ENCODE measurements at places on chromosomes 3 and 15.

GRCh38 chr3:60771766-60772165 lies 479.5 kb downstream of the FHIT start:
- DNase-seq: no peak

DNA sequence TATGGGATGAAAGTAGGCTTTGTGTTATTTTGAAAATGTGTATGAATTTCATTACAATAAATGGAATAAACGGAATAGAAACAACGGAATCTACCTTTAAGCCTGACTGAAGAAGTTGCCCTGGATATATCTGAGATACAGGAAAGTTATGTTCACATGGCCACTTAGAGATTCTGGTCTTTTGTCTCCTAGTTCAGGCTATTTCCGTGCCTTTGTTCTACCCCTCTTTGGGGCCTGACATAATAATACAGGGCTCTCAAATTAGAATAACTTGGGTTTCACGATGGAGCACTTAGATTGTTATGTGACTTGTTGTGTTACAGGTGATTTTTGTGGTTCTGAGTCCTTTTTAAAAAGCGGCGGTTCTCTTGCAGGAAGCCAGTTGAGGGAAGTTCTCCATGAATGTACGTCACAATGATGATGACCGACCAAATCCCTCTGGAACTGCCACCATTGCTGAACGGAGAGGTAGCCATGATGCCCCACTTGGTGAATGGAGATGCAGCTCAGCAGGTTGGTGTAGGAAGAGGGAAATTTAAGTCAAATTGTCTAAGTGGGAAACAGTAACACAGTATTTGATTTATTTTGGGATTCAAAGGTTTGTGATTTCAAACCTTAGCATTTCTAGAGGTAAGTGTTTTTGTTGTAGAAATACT lies 72.8 kb downstream of the FNDC3B start:
- no peak for DNase-seq

DNA sequence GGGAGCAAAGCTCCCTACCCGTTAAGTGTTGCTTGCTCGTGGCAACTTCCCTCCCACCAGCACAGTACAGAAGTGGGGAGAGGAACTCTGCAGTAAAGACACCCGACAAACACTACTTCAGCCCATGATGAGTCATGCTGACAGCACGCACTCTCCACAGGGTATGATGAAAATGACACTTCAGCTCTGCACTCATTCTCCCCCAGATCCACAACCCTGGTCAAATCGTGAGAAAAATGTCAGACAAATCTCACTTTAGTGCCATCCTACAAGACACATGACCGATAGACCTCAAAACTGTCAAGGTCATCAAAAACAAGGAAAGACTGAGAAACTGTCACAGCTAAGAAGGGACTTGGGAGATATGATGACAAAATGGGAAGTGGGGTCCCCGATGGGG lies 278.9 kb downstream of the OCA2 start:
- no peak for DNase-seq

DNA sequence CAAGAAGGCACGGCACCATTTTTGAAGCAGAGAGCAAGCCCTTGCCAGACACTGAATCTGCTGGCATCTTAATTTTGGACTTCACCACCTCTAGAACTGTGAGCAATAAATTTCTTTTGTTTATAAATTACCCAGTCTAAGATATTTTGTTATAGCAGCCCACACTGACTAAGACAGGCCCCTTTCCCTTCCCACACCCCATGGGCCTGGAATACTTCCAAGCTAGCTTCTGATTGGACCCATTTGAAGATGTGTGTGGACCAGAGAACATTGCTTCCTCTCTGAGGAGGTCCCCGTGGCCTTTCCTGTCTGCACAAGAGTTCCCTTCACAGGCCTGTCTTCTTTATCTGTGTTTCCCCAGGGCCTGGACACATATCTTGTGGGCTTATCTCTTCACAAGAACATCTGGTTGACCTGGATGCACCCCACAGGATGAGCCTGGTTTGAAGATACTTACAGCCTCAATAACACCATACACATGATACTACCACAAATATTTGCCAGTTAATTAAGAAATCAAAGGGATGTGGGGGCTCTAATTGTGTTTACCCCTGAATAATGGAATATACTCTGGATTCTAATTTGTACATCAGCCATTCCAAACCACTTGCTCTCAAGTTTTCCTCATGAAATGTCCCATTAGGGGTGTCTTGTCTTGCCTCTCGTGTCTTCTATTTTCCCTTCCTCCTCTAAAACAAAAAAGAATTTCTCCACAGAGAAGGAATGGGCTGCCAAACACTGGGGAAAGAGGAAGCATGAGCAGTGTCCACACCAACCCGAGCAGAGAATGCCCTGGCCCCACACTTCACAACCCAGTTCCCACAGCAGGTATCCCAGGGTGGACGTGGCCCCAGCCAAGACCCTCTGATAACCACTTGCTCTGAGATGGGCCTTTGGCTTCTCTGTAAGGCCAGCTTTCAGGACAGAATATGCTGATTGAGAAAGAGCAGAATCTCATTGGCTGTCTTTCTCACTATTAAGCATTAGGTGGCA lies 42.5 kb downstream of the GLB1 start:
- DNase-seq: no peak

DNA sequence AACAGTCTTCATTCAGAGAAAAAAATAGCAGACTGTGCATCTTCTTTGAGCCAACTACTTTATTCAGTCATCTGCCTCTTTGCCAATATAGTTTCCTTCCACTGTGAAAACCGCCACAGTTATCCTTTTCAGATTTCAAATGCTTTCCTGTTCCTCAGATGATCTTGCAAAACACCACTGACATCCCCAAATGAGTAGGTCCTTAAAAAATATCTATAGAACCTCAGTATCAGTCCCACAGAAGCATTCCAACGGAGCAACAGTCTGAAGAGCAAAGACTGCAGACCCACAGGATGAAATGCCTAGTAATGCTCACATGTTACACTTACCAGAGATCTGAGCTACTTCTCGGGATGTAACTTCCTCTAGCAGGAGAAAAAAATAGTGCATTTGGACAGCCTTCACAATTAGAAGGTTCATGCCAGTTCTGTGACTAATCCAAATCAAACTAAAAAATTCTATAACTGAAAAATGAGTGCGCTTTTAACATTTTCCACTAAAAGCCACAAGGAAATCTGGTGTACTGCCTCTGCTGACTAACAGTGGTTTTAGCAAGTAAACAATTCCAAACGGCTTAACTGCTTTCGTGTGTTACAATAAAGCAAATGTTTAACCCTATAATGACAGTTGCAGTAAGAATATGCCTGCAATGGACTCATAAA lies at the start of gene ANKRD28:
ANKRD28 (minus strand) TSS at position 338 of the 662 bp plus-strand sequence. CDS start 1,458 bp downstream, outside the sequence.
- DNase-seq: peak; percentile 89

DNA sequence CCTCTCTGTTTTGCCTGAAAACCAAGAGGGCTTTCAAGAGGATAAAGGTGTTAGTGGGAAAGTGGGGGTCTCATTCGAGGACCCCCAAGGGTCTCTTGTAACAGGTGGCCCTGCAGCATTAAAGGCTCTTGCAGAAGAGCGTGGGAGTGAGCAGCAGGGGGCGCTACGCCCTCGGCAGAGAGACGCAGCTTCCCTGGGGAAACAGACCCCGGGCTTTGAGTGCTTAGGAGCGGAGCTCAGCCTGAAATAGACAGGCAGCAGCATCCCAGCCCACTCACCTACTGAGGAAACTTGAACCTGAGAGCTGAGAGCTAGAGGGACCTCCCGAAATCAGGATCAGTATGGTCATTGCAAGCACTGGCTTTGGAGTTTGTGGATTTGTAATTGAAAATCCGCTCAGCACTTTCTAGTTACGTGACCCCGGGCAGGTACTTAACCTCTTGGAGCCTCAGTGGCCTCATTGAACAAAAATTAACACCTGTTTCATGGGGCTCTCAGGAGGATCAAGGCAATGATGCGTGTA lies 25.7 kb downstream of the RPLP1 start:
- DNase-seq: no peak

- DNase-seq: no peak
Observed at GRCh38 chr3:89436846-89437245, 329.4 kb downstream of the EPHA3 start.

- DNase-seq: peak; percentile 23
Observed at GRCh38 chr3:17431004-17431403, 311.4 kb downstream of the TBC1D5 start.

DNA sequence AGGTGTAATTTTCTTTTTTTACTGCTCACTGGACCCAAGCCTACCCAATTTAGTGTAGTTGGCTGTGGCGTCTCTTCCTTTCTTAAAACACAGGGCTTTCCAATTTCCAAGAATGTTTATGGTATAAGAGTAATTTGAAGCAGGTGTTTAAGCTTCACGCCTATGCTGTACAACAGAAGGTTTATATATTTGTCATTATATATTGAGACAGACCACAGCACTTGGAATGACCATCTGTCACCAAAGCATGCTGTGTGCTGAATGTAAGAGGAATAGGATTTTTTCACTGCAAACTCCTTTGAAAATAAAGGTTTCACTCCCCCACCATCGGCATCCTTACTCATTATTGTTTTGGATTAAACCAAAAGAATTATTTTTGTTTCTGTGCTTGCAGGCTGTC lies 325.7 kb downstream of the OTOL1 start:
- DNase-seq: no peak

GRCh38 chr3:143840636-143841035 lies 7.6 kb downstream of the SLC9A9 start:
- DNase-seq: no peak

- peak; percentile 62 for DNase-seq
Observed at GRCh38 chr15:74397239-74398068, 30.0 kb upstream of the CYP11A1 start.

- peak; percentile 94 for DNase-seq
Observed at GRCh38 chr15:74531144-74531811, 9.7 kb upstream of the ARID3B start.

DNA sequence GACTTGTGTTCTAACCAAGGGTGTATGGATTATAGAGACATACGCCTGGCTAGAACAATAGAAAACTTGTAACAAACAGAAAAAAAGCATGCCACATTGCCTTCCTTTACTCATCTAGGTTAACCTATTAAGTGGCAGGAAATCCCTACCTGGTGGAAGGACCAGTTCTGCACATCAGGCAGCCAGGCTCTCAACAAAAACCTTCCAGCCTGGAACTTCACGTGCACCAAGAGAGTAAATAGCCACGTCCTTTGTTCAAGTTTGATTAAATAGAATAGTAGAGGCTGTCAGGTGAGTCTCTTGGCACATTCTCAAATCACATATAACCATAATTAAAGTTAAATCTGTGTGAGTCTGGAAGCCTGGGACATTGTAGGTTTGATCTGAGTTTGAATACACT lies 85.0 kb upstream of the DPH6 start:
- DNase-seq: no peak

DNA sequence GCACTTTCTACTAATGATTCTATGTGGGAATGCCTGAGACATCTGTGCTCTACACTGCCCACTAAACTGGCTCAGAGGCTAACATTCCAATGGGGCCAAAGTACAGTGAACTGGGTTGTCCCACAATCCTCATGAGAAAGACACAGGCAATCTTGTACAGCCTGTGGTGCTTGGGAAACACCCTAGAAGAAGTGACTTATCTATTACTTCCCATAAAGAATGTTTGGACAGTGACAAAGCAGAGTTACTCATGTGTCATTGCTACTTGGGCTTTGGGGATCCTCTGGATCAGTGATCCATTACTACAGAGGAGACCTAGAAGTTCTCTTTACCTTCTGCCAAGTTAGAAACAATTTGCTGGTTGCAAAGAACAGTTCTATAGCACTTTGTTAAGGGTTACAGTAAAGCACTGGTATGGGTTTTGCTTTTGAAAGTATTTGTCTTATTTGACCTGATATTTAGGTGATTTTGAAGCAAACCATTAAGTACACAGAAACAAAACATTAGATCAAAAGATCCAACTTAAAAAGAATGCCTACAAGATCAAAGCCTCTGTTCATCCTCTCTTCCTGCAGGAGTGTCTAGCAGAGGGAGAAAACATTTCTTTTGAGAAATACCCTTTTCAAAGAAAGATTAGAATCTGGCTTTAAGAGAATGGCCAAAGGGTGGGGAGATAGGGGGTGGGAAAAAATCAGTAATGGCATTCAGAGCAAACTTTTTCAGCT lies 75.8 kb downstream of the CTNNB1 start:
- DNase-seq: peak; percentile 73

- DNase-seq: peak; percentile 27
Observed at GRCh38 chr15:88238618-88239430, 17.7 kb downstream of the NTRK3 start.

GRCh38 chr3:157574531-157574930 lies 71.3 kb upstream of the VEPH1 start:
- DNase-seq: no peak

- DNase-seq: peak; percentile 36
Observed at GRCh38 chr3:160400030-160400701, 716 bp downstream of the SMC4 start.

GRCh38 chr15:76204109-76204845 lies 107.0 kb downstream of the ETFA start:
- DNase-seq: no peak

GRCh38 chr3:150077581-150078247 lies 107.0 kb upstream of the PFN2 start:
- DNase-seq: no peak

DNA sequence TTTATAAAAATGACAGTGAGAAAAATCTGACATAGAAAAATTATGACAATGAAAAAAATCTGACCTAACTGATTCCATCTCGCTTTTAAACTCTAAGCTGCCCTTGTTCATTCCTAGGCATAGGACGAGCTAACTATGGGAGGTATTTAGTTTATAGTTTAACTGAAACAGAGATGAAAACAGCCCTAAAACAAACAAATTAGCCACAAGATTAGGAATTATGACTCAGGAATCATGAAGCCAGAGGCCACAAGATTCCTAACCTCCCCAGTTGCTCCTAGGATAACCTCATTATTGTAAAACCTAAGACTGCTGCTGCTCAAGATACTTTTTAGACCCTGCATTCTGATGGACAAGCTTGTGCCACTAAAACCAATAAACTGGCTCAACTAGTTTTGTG lies 122.7 kb upstream of the MNS1 start:
- DNase-seq: no peak

GRCh38 chr3:50275996-50276761 lies 2.7 kb upstream of the LSMEM2 start:
- no peak for DNase-seq

DNA sequence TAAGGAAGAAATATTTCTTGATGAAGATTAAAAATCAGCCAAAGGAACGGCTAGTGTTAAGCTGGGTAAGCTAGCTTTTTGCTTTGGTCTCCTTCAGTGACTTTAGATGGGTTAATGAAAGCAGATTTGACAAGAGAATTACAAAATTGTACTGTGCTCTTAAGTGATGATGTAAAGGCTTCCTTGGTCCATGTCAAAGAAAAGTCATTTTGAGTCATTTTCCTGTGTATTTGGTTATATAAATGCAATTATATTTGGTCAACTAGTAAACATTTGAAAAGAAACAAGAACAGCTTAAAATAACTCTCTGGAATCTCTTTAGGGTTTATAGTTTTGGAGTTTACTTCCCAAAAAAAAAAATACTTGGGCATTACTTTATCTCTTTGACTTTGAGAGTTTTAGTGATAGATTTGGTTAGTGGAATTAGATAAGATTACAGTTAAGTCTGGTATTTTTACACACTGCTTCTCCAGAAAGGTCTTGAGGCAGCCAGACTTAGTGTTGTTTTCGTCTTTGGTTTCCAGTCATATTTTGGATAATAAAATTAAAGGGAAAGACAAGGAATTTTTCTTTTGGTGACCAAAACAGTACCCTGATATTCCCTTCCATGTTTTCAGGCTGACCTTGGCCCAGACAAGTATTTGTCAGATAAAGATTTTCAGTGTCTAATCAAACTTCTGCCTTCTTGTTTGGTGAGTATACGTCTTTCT lies 42.3 kb downstream of the PDHB start:
- no peak for DNase-seq
